ENCODE measurements at places on chromosomes 11 and 22. TPM values are rescaled to one million over a fixed set of nuclear protein-coding genes. Genes with fewer than 3 reads are reported as not detected.

DNA sequence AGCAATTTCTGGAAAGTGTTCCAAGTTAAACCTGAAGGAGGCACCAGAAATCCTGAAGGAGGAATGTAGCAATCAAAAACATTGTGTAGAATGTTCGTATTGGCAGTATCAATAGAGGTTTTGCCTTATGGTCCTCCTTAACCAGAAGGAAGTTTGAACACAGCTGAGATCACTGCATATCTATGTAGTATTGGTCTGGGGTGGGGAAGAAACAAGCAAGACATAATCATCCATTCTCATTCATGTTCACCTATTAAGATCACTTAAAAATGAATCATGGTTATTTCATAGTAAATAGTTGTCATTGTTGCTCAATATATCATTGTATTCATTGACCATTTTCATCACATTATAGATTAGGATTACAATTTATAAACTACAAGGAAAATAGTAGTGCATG, 160.5 kb downstream of the DDX10 start:
- peak; percentile 16 for DNase-seq

Gene UBQLN3
- not detected for total RNA-seq

DNA sequence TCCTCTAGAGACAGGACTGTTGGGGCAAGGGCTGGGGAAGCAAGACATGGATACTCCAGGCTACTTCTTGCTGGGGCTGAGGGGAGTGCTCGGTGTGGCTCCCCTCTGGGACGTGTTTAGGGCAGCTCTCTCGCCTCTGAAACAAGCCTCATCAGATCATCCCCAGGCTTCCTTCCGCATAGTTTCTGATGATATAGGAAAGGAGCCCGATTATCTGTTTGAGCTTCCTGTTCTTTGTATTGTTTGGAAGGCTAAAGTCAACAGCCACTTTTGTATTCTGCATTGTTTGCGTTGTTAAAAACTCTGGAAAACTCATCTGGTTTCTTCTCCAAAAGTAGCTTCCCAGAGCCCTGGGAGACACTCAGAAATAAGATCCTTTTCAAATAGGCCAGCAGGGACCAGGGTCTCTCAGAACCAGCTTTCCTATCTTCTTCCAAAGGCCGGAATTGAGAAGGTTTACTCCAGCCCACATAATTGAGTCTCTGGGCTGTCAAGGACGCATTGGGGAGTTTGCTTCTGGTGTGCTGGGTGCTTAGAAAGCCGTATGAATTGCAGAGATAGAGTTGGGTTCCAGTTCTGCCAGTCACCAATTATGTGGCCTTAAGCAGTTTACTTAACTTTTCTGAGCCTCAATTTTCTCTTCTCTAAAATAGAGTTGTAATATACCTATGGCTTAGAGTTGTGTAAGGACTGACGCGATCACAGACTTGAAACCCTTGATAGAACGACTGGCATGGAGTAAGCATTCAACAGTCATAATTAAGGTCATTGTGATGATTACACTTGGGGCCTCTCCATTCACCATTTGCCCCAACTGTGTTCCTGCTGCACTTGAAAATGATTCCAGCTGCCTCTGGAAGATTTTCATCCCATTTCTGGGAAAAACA, 19.1 kb downstream of the CD44 start:
- DNase-seq = no peak

DNA sequence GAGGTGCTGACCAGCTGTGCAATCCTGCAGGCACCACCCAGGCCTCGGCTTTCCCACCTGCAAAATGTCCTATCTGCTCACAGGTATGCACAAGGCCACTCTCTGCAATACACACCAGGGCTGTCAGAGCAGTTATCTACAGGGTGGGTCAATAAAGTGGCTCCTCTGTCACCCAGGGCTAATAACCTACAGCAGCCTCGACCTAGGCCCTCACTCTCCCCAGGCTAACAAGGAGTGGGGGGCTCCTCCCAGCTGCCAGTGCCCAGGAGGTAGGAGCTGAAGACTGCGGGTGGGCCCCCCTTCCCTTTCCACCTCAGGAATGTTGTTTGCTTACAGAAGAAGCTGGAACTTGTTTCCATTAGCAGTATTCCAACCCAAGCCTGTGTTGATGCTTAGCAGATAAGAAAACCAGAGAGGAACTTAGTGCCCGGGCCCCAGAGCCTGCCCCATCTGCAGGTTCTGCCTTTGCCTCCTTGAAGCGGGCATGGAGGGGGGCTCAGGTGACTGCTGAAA, 26.8 kb downstream of the MYH9 start:
- DNase-seq = peak; percentile 76

- DNase-seq = peak; percentile 89
These were observed 3.0 kb downstream of the DKK3 start for GRCh38 chr11:12005476-12005875.

Gene RPUSD4
- 31.4 TPM for total RNA-seq

- no peak for DNase-seq
These were observed 11.9 kb downstream of the LMO1 start for GRCh38 chr11:8251616-8252295.

Gene CLDN5
- under 0.01 TPM for total RNA-seq

Measured in IMR-90 (cell line).